Motor neuron (in vitro differentiated cells): ENCODE measurements at places on chromosomes 16 and 17. TPM values are rescaled to one million over a fixed set of nuclear protein-coding genes. Genes with fewer than 3 reads are reported as not detected.

DNA sequence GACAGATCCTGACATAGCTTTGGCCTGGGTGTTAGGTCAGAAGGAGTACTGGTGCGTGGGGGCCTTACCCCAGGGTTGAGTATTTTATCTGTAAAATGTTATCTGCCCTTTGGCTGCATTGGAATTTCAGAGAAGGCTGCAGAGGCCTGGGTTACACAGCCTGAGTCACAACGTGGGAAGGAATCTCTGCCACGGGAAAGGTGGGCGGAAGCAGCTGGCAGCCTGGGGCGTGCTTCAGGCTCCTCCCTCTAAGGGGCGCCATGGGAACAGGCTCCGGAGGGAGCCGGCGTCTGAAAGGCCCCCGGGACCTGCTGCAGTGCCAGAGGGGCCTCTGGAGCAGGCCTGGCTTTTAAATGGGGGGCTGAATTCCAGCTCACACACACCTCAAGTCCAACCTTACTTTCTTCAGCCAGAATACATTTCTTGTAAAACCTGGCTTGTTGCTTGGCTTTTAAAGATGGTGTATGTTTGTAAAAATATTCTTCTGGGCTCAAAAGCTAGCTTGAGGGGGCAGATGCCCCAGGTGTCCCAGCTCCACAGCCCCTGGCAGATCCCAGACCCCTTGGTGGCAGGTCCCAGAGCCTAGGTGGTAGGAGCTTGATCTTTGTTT lies 142.2 kb downstream of the RAB11FIP4 start:
- peak; percentile 70 for ATAC-seq

GAS7 gene
- 7.1 and 7.7 TPM in 2 replicates for total RNA-seq

DNA sequence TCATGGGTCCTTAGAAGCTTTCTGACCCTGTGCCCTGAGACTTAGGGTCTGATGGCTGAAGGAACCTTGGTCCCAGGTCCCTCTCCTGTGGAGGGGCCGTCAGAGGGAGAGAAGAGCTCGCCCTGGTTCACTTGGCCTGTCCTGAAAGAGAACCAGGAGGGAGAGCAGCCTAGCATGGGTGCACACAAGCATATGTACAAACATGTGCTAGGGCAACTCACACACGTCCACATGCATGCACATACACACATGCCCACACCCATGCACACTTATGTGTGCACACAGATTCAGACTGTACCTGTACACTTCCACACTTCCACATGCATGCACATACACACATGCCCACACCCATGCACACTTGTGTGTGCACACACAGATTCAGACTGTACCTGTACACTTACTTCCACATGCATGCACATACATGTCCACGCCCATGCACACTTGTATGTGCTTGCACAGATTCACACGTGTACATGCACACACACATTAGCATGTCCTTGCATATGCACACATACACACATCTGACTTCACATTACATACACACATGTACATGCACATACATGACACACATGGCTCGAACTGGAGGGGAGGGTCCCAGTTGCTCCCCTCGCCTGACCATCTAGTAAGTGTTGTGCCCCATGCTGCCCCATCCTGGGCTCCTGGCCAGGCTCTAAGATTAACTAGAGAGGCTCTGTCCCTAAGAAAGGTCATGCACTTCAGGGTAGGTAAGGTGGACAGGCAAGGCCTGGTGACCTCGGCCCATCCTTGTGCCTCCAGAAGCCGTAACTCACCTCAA lies 122.0 kb downstream of the METRNL start:
- no peak for ATAC-seq

- no peak for ATAC-seq
Observed at GRCh38 chr16:24409045-24409444, 130.3 kb upstream of the RBBP6 start.

DNA sequence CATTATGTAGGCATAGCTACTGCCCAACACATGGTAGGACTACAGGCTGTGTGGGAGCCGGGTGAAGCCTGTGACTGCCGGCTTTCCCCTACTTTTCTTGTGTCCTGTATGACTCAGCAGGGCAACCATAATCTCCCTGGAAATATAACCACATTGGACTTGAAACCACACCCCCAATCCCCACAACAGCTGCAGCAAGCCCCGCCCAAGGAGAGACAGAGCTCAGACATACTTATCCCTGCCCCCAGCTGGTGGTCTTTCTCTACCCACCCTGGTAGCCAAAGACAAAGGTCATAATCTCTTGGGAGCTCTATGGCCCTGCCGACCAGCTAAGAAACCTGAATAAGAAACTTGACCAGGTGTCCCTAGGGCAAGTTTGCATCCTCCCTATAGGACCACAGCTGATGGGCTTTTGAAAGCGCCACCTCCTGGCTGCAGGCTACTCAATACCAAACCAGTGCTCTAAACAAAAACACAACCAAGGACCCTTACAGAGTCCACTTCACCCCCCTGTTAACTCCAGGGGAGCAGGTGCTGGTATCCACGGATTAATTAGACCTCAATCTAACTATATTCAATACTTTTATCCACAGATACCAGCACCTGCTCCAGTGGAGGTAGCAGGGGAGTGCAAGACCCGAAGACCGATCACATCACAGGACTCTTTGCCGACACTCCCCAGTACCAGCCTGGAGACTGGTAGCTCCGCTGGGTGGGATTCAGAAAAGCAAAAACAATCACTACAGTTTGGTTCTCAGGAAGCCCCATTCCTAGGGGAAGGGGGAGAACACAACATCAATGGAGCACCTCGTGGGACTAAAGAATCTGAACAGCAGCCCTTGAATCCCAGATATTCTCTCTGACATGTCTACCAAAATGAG lies 91.2 kb downstream of the IRX5 start:
- no peak for ATAC-seq

GRCh38 chr16:85005285-85006069 lies 5.9 kb downstream of the ZDHHC7 start:
- ATAC-seq: no peak

PRSS22 gene
- total RNA-seq: 0.27 TPM in 1 of 2 replicates, not detected in the other

DNA sequence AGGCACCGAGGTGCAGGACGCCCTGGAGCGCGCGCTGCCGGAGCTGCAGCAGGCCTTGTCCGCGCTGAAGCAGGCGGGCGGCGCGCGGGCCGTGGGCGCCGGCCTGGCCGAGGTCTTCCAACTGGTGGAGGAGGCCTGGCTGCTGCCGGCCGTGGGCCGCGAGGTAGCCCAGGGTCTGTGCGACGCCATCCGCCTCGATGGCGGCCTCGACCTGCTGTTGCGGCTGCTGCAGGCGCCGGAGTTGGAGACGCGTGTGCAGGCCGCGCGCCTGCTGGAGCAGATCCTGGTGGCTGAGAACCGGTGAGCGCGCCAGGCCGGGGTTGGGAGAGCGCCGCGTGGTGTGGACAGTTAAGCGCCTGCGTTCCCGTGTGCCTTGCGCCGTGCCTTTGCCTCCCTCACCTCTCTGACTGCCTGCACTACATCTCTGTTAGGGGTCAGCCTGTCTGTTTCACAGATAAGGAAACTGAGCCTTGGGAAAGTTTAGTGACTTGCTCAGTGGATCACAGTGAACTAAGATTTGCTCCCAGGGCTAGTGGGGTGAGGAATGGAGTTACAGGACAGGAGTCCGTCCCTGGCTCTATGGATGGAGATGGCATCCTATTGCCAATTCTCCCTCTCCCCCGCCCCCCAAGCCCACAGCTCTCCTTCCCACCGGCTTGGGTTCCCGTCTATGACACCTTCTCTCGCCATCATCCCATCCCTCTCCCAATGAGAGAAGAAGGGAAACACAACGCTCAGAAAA lies 880 bp downstream of the SARM1 start:
- ATAC-seq: no peak
